Stimulated activated CD4-positive, alpha-beta T cell treated with anti-CD3 and anti-CD28 coated beads, Interleukin-4, amount 100 ng/mL, for 24 hours (primary cell): ENCODE measurements at places on chromosomes 6 and 20.

GRCh38 chr6:13709689-13710551 lies 1.7 kb downstream of the RANBP9 start:
- DNase-seq, result peak; percentile 29

DNA sequence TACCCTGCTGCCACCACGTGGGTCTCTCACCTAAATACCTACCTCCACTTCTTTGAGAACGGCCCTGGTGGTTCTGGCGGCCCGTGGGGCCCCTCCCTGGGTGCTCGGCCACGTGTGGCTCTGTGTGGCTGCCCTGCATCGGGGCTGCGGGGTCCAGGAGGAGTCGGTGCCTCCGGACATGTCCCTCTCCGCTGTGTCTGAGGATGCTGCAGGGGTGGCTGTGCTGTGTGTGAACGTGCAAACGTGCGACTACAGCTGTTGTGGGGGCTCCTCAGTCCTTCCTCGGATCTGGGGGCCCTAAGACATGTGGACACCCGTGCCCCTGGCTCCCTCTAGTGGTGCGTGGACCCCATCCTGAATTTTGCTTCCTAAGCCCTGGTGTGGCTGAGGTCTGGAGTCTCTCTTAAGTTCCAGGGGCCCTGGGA lies 691.8 kb downstream of the QKI start:
- DNase-seq, result no peak

GRCh38 chr6:160667639-160668481 lies 3.8 kb upstream of the LPA start:
- DNase-seq, result peak; percentile 12

GRCh38 chr6:151002057-151002450 lies 136.6 kb downstream of the MTHFD1L start:
- no peak for DNase-seq

GRCh38 chr20:18263723-18264122 lies 24.6 kb upstream of the ZNF133 start:
- no peak for DNase-seq

DNA sequence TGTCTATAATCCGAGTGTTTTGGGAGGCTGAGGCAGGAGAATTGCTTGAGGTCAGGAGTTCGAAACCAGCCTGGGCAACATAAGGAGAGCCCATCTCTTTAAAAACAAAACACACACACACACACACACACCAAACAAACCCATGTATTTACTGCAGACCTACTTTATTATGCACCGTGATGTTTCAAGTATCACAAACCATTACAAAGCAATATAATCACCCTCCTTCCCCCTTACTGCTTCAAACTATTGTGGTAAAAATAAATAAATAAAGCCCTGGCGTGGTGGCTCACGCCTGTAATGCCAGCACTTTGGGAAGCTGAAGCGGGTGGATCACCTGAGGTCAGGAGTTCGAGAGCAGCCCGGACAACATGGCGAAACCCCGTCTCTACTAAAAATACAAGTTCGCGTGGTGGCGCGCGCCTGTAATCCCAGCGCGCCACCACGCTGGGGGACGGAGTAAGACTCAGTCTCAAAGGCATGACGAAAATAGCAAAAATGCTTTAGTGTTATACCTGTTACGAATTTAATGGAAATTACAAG lies 1.5 kb downstream of the TBCC start:
- DNase-seq, result no peak

DNA sequence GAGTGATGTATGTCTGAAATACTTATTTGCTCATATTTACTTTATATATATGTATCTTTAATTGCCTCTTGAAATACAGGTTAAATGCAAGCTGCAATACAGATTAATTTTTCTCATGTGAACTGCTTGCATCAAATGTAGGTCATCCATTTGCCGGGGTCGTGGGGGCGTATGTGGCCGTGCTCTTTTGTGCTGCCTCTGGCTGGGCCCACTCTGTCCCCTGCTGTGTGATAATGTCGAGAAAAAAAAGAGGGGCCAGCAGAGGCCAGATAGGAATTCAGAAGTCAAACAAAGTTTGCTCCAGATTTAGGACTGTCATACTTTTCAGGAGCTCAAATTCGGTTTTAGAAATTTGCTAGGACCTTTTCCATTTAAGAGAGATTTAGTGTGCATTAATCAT lies 459.6 kb upstream of the SOX4 start:
- no peak for DNase-seq

GRCh38 chr6:73766040-73766439 lies 70.0 kb downstream of the CD109 start:
- DNase-seq, result no peak

DNA sequence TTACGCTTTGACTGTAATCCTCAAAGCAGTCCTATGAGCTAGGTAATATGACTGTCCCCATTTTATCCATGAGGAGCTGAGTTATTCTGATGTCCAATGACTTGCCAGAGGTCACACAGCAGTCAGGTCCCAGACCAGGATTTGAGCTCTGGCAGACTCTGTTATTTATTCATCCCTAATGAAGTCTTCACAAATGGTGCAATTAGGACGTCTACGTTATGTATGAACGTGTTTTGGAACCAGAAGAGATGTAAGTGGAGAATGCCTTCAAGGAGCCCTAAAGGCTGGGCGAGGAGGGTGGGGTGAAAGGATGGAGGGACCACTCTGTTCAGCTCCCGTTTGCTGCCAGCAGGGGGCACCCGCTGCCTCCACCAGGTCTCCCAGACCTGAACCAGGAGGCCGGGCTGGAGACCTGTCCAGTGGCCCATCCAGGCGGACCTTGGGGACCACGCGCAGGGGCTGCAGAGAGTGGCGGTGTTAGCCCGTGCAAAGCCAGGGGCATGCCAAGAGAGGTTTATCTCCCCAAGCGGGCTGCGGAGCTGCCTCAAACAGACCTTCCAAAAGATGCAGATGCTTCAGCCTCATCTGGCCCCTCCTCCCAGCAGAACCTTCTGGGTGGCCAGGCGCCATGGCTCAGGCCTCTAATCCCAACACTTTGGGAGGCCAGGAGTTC lies 15.2 kb upstream of the ZNF335 start:
- DNase-seq, result peak; percentile 82

GRCh38 chr6:144317736-144318135 lies 32.6 kb downstream of the UTRN start:
- no peak for DNase-seq

DNA sequence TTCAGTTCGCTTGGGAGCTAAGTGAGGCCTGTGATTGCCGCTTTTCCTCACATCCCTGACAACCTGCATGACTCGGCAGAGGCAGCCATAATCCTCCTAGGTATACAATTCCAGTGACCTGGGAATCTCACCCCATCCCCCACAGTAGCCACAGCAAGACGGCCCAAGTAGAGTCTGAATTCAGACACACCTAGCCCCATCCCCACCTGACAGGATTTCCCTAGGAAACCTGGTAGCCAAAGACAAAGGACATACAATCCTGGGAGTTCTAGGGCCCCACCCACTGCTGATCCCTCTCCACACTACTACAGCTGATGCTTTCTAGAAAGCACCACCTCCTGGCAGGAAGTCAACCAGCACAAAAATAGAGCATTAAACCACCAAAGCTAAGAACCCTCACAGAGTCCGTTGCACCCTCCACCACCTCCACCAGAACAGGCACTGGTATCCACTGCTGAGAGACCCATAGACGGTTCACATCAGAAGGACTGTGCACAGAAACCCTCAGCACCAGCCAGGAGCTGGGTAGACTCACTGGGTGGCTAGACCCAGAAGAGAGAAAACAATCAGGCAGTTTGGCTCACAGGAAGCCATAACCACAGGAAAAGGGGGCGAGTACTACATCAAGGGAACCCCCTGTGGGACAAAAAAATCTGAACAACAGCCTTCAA lies 17.9 kb upstream of the RUNX2 start:
- DNase-seq, result no peak

DNA sequence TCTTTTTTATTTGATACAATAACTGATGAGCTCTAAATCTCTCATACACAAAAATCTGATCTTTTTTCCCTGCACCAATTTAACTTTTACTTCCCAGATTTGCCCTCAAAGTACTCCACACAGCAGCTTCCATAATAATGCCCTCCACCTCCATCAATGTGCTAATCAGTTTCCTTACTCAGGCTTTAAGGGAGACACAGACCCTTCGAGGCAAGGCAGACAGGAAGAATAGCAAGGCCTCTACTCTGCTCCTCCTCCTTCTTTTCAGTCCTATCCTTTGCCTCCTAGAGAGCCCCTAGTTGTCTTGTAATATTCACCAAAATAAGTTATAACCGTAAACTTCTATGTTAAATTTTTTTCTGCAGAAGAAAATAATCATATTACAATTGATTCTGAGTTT lies 444.9 kb upstream of the RNF217 start:
- DNase-seq, result no peak
